ENCODE measurements at places on chromosomes 11 and 22.

DNA sequence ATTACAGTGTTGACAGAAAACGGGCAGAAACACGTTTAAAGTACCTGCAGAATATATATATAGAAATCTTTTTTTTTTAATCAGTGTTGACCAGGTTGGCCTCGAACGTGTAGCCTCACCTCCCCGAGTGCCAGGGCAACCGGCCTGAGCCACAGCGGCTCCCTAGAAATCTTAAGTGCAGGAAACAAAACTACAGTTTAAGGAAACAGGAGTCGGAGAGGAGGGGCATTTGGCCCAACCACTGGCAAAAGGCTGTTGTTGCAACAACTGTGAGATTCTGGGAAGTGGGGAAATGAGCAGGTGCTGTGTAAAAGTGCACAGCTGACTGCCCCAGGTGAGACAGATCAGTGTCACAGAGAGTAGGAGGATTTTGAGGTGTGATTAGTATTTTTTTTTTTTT lies 3.7 kb downstream of the YWHAH start:
- DNase-seq: no peak

DNA sequence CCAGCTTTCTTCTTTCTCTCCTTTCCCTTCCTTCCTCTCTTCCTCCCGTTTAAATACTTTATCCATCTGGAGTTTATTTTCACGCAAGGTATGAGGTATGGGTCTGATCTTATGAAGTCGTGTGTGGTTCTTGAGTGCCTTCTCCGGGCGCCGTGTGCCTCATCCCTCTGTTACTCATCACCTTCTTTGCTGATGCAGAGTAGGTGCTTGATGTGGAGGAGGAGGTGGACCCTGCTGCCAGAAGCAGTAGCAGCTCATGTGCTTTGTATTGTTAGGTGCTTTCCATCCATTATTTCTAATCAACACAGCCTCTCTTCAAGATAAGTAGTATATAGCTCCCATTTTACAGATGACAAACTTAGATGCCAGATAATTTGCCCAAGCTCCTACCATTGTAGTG lies 47.0 kb downstream of the TNRC6B start:
- DNase-seq: peak; percentile 47

- peak; percentile 9 for DNase-seq
These were observed 1.4 kb downstream of the PATZ1 start for GRCh38 chr22:31344578-31345330.

DNA sequence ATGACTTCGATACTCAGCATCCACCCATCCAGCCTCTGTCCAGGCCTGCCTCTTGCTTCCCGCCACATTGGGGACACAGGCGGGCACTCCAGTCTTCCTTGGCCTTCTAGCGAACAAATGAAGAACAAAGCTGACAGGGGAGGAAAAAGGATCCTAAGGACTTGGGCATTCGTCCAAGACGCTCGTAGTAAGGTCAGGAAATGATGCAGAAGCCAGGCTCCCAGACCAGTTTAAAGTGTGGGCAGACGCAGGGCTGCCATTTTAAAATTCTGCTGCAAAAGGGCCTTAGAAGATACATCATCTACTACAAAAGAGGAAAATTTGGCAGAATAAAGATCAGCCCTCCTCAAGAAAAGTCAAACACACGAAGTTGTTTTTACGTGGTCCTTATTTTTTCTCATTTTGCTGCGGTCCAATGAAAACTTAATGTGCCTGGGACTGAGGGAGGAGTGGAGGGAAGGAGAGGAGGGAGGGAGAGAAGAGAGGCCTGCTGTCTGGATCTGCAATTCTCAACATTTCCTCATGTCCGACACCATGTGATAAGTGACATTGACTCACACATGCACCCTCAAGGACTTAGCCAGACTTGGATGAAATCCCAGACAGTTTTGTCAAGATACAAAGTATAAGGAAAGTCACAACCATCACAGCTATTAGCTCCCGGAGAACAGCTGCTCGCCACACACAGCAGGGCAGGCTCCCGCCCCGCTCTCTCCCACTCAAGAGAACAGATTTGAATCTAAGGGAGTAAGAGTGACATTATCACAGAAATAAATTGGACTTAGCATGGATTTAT lies 5.7 kb downstream of the DNAL4 start:
- no peak for DNase-seq

GRCh38 chr11:78341841-78342240 lies 75.8 kb downstream of the GAB2 start:
- DNase-seq: no peak

DNA sequence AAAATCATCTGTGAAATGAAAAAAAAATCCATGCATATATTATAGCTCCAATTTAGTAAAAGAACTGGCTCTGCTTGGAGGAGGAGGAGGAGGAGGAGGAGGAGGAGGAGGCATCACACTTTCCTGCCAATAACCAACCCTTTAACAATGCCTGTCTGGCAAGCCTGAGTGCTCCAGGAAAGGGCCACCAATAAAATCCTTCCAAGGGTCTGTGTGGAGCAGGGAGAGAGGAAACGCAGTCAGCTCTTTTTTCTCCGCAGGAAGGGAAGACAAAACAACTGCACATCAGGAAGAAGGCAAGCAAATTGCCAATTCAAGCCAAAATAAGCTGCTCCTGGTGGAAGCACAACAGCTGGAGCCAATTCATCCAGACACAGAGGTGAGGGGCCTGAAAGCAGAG lies 139.0 kb downstream of the KCNC1 start:
- DNase-seq: no peak

- DNase-seq: no peak
These were observed 2.0 kb downstream of the NAV2 start for GRCh38 chr11:19714387-19715363.

- no peak for DNase-seq
These were observed 26.9 kb downstream of the POLR3H start for GRCh38 chr22:41517172-41518047.

GRCh38 chr22:50544078-50544745 lies 1.5 kb upstream of the KLHDC7B start:
- peak; percentile 80 for DNase-seq
